ENCODE measurements at places on chromosomes 4 and X.
A peak's percentile ranks its signal among the peaks of the same experiment; 100 is the strongest.

- no peaks in the 10 kb centered on the region for H3K36me3 ChIP-seq
- H3K4me3 ChIP-seq, result no peak overlapping the region
- DNase-seq, result no peak
- no peaks in the 10 kb centered on the region for H3K27me3 ChIP-seq
- H3K4me1 ChIP-seq, result no peaks in the 10 kb centered on the region
Measured at GRCh38 chr4:11914406-11914805, 485.7 kb upstream of the HS3ST1 start.

DNA sequence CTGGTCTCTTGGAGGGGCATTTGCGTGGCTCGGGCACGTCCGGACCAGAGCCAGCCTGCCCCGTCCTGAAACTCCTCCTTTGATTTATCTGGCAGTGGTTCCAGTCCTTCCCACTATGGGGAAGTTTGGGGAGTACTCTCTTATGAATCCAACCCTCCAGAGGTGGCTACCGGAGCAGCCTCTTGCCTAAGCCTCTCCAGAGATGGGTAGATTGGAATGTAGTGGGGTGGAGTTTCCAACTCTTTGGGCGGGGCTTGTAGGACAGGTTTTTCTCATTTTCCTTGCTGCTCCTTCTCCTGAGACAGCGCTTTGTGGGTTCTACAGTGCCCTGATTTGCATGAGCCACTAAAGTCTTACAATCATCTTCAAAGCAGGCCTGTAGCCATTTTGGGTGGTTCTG lies 60.1 kb upstream of the XAGE1B start:
- H3K4me3 ChIP-seq, result no peak overlapping the region
- peaks cover 51% of the 10 kb centered on the region for H3K27me3 ChIP-seq
- DNase-seq, result no peak

DNA sequence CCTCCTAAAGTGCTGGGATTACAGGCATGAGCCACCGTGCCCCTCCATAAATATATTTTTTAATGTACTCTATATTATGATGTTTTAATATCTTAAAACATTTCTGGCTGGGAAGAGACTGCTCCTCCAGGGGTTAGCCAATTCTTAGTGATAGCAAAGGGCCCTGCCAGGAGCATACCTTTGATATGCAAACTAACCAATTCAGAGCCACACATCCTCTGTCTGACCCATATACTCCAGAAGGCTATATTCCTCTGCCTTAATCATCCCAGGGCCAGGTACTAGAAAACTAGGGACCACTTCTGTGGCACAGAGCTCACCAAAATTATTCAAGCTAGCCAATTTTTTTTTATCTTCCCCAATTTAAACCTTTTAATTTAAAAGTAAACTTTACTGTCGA lies 43.6 kb upstream of the BEX4 start:
- no peaks in the 10 kb centered on the region for H3K36me3 ChIP-seq
- H3K27ac ChIP-seq, result no peak overlapping the region
- H3K4me1 ChIP-seq, result peaks cover 4% of the 10 kb centered on the region
- no peak overlapping the region for H3K4me3 ChIP-seq

GRCh38 chr4:92234393-92235176 lies 69.2 kb upstream of the GRID2 start:
- no peaks in the 10 kb centered on the region for H3K27me3 ChIP-seq
- no peaks in the 10 kb centered on the region for H3K4me1 ChIP-seq
- no peak for DNase-seq

GRCh38 chr4:55549888-55550287 lies 3.2 kb upstream of the CLOCK start:
- DNase-seq, result no peak
- peaks cover 2% of the 10 kb centered on the region for H3K36me3 ChIP-seq
- H3K4me3 ChIP-seq, result no peak overlapping the region

DNA sequence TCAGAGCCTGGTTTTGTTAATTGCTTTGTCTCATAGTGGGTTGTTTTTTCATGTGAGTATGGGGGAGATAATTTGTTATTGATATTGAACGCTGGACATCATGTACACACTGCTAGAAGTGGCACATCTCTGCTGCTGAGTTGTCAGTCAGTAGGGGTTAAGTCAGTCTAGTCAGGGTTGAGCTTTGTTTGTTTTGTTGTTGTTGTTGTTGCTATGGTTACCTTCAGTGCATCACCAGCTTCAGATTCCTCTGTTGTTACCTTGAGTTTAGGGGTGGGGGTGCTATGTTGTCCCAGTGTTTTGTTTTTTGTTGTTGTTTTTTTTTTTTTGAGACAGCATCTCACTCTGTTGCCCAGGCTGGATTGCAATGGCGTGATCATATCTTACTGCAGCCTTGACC lies 9.9 kb downstream of the YIPF6 start:
- peak overlapping the region; percentile 58 for H3K27ac ChIP-seq
- no peak overlapping the region for H3K4me3 ChIP-seq
- H3K36me3 ChIP-seq, result peaks cover 51% of the 10 kb centered on the region
- H3K4me1 ChIP-seq, result peaks cover 50% of the 10 kb centered on the region
- no peak for DNase-seq
- peaks cover 7% of the 10 kb centered on the region for H3K27me3 ChIP-seq

- peaks cover 40% of the 10 kb centered on the region for H3K4me1 ChIP-seq
- H3K36me3 ChIP-seq, result no peaks in the 10 kb centered on the region
- peak within 1 kb of the TSS; percentile 76 for H3K27ac ChIP-seq
- DNase-seq, result no peak
- H3K27me3 ChIP-seq, result no peaks in the 10 kb centered on the region
Measured at GRCh38 chr4:38856524-38857337, at the start of gene TLR6. Gene TLR6 (minus strand): TSS chr4:38856817. CDS start chr4:38829473, 27,344 bp downstream.

GRCh38 chr4:1170976-1171310 lies 1.4 kb downstream of the SPON2 start:
- DNase-seq, result no peak
- H3K4me3 ChIP-seq, result peak overlapping the region; percentile 56
- H3K4me1 ChIP-seq, result peaks cover 24% of the 10 kb centered on the region

DNA sequence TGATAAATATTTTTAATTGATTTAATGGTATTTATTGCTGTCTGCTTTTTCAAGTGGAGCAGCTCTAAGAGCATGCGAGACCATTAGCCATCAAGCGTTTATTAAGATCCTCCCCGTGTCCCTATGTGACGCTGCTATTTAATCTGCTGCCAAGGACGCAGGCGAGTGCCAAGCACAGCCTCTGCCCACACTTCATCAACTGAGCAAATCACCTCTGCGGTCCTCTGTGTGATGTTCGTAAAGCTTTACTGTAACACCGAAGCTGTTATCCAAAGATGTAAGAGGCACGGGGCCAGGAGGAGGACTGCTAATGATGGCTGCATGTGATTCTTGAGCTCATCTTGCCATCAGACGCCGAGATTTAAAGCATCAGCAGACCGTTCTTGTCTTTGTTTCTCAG lies 79.5 kb downstream of the STOX2 start:
- H3K4me3 ChIP-seq, result no peak overlapping the region
- H3K4me1 ChIP-seq, result no peaks in the 10 kb centered on the region
- no peak for DNase-seq
- no peaks in the 10 kb centered on the region for H3K27me3 ChIP-seq

DNA sequence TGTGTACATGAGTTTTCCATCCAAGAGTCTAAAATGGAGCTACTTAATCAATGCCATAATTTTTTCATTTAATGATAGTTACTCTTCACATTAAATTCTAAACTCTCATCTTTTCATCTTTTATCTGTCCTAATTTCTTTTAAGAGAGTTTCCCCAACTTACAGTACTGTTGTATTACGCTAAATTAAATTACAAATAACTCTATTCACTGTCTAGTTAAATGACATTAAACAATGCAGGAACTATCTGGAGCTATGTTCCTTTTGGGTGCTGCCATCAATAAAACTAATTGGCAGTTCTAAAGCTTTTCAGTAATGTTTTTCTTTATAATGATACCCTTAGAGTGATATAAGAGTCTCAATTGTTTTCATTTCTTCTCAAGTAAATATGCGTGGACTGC lies 227.6 kb downstream of the ANKRD50 start:
- no peaks in the 10 kb centered on the region for H3K36me3 ChIP-seq
- H3K4me3 ChIP-seq, result no peak overlapping the region
- no peak overlapping the region for H3K27ac ChIP-seq
- DNase-seq, result no peak
- peaks cover 3% of the 10 kb centered on the region for H3K27me3 ChIP-seq

DNA sequence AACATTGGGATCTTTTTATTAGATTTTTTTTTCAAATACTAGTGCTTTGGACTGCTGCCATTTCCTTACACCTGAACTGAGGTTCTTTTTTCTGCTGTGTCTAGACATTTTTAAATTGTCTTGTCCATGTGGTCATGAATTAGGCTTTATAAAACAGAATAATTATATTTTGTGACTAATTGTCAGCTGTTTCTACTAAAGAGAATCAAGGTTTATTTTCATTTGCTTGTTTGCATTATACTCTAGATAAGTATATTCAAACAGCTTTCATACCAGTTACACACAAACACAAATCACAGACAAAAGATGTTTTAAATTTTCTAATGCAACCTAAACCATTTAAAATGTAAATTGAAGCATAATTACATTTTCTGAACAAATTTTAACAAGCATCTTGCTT lies 194.7 kb downstream of the GALNTL6 start:
- no peak overlapping the region for H3K4me3 ChIP-seq
- H3K27ac ChIP-seq, result no peak overlapping the region
- H3K4me1 ChIP-seq, result no peaks in the 10 kb centered on the region
- H3K36me3 ChIP-seq, result no peaks in the 10 kb centered on the region

- no peak for DNase-seq
- no peaks in the 10 kb centered on the region for H3K4me1 ChIP-seq
- peaks cover 69% of the 10 kb centered on the region for H3K27me3 ChIP-seq
- H3K27ac ChIP-seq, result no peak overlapping the region
Measured at GRCh38 chrX:13876652-13877051, 59.8 kb upstream of the GPM6B start.

- no peak overlapping the region for H3K27ac ChIP-seq
- no peaks in the 10 kb centered on the region for H3K27me3 ChIP-seq
- H3K36me3 ChIP-seq, result no peaks in the 10 kb centered on the region
Measured at GRCh38 chr4:11949355-11949754, 520.7 kb upstream of the HS3ST1 start.

GRCh38 chr4:109155682-109156283 lies 146.7 kb downstream of the COL25A1 start:
- peaks cover 19% of the 10 kb centered on the region for H3K27me3 ChIP-seq
- no peak overlapping the region for H3K27ac ChIP-seq
- H3K4me3 ChIP-seq, result no peak overlapping the region
- no peak for DNase-seq
- no peaks in the 10 kb centered on the region for H3K4me1 ChIP-seq

DNA sequence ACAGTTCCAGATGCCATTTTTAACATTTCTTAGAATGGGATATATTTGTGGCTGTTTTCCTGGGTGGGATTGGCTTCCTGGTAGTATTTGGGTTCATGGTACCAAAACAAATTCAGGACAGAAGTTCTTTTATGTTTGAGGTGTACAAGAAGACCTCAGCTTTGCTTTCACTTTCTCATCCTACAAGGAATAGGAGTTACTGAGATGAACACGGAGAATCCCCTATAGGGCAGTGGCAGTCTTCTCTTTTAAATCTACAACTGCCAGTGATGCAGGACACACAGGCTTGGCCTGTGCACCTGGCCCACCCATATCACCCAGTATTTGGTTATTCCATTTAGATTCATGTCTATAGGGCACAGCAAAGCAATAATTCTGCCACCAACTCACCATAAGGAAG lies 35.2 kb downstream of the SLC10A7 start:
- H3K4me3 ChIP-seq, result no peak overlapping the region
- peaks cover 63% of the 10 kb centered on the region for H3K36me3 ChIP-seq
- no peak overlapping the region for H3K27ac ChIP-seq
- peaks cover 44% of the 10 kb centered on the region for H3K4me1 ChIP-seq

- H3K4me1 ChIP-seq, result peaks cover 2% of the 10 kb centered on the region
- H3K4me3 ChIP-seq, result no peak overlapping the region
- DNase-seq, result no peak
- peaks cover 12% of the 10 kb centered on the region for H3K27me3 ChIP-seq
Measured at GRCh38 chrX:120236687-120237479, 13.7 kb upstream of the ZBTB33 start.

- H3K4me1 ChIP-seq, result no peaks in the 10 kb centered on the region
- H3K36me3 ChIP-seq, result no peaks in the 10 kb centered on the region
- no peak overlapping the region for H3K27ac ChIP-seq
- DNase-seq, result no peak
- H3K4me3 ChIP-seq, result no peak overlapping the region
Measured at GRCh38 chrX:131047180-131047579, 11.0 kb upstream of the ARHGAP36 start.

DNA sequence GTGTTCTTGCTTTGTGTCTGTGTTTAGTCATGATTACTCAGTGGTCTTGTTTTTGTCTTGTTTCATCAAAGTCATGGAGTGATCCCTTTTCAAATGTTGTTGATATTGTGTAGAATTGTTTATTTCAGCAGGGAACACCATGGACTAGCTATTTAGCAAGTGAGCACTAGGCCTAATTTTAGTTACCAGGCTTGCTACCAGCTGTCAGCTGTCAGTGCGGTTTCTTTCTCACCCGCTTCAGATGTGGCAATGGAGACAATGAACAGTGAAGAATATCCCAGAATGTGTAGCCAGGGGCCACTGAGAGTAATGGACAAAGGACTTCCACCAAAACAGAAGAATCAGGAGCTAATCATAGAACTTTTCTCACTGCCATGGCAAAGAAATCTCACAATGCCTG lies 432.8 kb upstream of the FMR1 start:
- no peak overlapping the region for H3K27ac ChIP-seq
- H3K27me3 ChIP-seq, result peaks cover 3% of the 10 kb centered on the region
- no peak for DNase-seq
- H3K4me3 ChIP-seq, result no peak overlapping the region
- H3K36me3 ChIP-seq, result no peaks in the 10 kb centered on the region

DNA sequence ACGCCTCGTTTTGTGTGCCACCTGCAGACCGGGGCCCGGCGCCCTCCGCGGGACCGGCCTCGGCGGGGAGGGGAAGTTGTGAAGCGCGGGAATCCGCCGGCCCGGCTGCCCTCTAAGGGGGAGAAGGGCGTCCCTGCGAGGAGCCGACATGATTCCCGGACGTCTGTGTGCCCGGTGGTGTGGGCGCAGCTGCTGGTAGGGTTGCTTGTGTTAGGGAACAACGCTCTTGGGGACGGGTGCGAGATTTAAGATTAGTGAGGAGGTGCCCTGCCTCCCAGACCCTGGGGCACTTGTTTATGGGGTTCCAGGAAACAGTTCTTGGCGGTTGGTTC lies 627 bp downstream of the CDKN2AIP start:
- H3K4me1 ChIP-seq, result peaks cover 47% of the 10 kb centered on the region
- peak overlapping the region; percentile 94 for H3K4me3 ChIP-seq
- H3K27ac ChIP-seq, result peak overlapping the region; percentile 96
- H3K27me3 ChIP-seq, result no peaks in the 10 kb centered on the region

- H3K36me3 ChIP-seq, result no peaks in the 10 kb centered on the region
- no peak overlapping the region for H3K27ac ChIP-seq
- peaks cover 16% of the 10 kb centered on the region for H3K27me3 ChIP-seq
- H3K4me1 ChIP-seq, result no peaks in the 10 kb centered on the region
- DNase-seq, result no peak
- no peak overlapping the region for H3K4me3 ChIP-seq
Measured at GRCh38 chrX:69029771-69030170, 135.5 kb downstream of the PJA1 start.

GRCh38 chr4:82761229-82761628 lies 37.4 kb downstream of the SCD5 start:
- H3K4me1 ChIP-seq, result no peaks in the 10 kb centered on the region
- no peaks in the 10 kb centered on the region for H3K27me3 ChIP-seq
- H3K4me3 ChIP-seq, result no peak overlapping the region

GRCh38 chrX:148662014-148662413 lies 161.6 kb downstream of the AFF2 start:
- H3K4me1 ChIP-seq, result peaks cover 7% of the 10 kb centered on the region
- peaks cover 32% of the 10 kb centered on the region for H3K27me3 ChIP-seq
- no peaks in the 10 kb centered on the region for H3K36me3 ChIP-seq
